ENCODE measurements at places on chromosomes 6 and 20.

DNA sequence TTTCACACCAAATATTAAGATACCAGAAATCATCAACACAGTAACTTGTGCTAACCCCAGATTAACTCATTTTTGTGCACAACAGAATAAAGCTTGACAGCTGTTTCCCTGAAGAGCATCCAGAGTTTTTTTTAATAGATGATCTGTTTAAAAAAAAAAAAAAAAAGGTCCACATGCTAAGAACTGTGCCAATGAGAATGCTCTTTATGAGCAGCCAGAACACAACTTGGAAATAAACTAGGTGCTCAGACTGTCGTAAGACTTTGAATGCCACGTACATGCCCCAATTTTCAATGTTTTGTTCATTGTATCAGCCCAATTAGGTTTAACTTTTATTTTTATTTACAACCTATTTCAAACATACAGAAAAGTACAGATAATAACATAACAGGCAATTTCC is 47.3 kb downstream of the STAU1 start:
- DNase-seq = no peak

DNA sequence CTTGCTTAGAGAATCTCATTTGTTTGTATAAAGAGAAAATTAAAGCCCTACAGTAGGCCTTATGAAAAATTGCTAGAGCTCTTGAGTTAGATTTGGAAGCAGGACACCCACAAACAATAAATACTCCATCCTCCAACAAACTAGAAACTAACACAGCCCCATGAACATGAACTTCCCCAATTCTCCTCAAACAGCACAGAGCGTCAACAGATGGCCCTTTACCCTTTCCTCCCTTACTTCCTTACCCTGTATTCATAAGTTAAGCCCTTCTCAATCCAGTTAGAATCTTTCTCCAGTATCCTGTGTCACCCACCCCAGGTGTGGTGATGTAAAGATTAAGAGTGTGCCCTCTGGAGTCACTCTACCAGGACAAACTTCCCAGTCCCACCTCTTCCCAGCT is 113.7 kb downstream of the UNC5CL start:
- DNase-seq = no peak

DNA sequence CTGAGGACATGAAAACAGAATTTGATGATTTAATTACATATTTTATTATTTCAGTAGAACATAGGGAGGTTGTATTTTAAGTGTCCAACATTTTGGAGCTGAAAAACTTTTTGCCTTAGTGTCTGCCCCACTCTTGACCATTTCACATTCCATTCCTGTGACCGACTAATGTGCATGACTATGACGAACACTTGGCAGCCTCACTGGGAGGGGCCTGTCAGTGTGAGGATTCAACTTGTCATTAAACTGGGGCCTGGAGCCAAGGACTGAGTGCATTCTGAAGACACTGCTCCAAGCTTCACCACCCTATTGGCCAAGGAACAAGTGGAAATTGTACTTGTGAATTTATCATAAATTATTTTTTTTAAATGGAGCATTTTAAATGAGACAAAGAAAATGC is 661.3 kb downstream of the BCKDHB start:
- DNase-seq = peak; percentile 95

DNA sequence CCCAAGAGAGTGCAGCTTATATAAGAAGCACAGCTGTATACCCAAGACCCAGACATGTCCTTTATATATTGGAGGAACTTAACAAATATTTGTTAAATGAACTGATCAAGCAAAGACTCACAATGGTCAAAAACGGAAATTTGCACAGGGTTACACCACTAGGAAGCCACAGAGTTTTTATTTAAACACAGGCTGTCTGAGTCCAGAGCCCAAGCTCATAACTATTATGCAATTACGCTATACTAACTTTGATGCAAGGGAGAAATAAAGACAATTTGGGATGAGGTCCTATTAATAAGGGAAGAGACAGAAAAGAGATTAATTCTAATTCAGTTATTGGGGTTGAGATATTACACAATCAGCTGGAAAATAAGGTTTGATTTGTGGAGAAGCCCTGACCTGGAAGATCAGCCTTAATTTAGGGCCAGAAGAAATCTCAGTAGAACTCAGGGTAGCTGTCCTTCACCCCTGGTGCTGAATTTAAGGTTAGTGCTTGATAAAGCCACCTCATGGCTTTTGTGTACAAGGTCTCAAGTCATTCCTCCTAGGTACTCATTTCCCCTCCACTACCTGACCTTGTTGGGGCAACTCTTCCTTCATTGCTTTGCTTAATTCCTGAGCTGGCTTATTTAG is 10.5 kb upstream of the ZNF334 start:
- DNase-seq = no peak

GRCh38 chr6:127606131-127606562 is 29.2 kb downstream of the C6orf58 start:
- peak; percentile 3 for DNase-seq

DNA sequence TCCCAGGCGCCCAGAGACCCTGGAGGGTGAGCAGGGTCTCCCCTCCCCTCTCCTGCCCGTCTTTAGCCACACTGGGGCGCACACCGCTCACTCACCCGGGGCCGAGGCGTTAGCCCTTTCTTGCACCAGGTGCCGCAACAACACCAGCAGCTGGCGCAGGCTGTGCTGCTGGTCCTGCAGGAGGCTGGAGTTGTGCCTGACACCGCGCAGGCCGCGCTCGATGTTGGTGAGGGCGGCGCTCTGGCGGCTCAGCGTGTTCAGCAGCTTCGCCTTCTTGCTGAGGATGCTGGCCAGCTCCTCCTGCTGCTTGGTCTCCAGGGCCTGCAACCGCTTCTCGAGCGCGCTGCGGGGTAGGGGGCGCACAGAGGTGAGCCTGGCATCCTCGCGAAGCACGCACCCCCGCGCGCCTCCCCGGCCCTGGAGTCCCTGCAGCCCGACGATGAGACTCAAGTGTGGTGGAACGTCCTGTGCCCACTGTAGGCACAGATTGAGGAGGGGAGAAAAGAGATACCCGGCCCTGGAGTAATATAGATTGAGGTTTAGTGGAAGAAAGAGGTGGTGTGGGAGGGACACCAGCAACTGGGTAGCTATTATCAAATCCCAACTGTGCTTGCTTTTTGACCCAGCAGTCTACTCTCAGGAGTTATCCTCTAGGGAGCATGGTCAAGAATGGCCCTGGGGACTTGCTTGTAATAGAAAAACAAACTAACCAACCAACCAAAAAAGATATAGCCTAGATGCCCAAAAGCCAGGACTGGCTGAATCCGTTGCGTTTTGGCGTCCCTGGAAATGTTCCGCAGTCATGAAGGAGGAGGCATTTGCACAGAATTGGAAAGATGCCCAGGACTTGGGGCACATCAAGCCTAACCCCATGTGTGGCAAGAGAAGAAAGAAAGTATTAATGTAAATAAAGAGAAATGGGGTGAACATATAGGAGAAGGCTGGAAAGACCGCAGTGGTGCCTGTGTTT is 30.9 kb downstream of the ANGPT4 start:
- DNase-seq = no peak

GRCh38 chr20:57071283-57071731 is 195.1 kb downstream of the BMP7 start:
- no peak for DNase-seq

GRCh38 chr6:158793432-158793831 is 25.7 kb downstream of the EZR start:
- no peak for DNase-seq

GRCh38 chr6:8014947-8015346 is 49.2 kb downstream of the BLOC1S5 start:
- no peak for DNase-seq

- DNase-seq = no peak
These were observed 95.8 kb downstream of the TMEM242 start for GRCh38 chr6:157227202-157228166.

- DNase-seq = peak; percentile 17
These were observed 3.5 kb downstream of the GNMT start for GRCh38 chr6:42963855-42964605.

DNA sequence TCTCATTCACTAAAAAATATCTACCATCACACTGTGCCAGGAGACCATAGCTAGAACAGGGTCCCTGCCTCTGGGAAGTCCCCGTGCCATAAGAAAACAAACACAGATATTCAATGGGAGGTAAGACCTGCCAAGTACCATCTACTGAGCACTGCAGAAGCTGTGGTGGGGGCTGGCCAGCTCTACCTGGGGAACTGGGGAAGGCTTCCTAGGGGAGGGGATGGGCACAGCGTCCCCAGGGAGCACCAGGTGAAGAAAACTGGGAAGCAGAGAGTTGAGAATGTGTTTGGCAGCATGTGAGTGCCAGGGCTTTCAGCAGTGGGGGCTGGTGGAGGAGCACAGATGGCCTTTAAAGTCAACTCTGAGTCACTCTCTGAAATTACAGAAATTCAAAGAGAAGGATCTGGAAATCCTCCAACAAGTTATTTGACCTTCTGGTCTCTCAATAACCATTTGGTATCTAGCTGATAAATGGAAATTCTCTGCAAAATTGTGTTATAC is 85.2 kb downstream of the SHLD1 start:
- DNase-seq = peak; percentile 25

DNA sequence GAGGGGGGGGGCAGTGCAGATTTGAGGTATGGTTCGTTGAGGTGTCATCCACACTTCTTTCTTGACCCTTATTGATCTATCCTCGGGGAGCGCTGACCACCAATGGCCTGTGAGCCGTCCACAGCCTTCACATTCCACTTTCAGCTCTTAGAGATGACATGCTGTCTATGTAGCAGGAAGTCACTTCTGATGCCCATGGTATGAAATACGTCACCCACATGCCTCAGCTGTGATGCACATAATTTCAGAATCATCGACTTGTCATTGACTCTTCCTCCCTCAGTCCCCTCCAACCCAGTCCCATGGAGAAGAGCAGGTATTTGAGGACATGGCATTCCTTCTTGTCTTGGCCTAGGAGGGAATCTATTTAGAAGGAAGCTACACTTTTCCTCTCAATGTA is 4.7 kb upstream of the ADGRF5 start:
- no peak for DNase-seq

GRCh38 chr6:7108964-7109836 is 1.4 kb downstream of the RREB1 start:
- peak; percentile 85 for DNase-seq

GRCh38 chr20:37902504-37903313 is at the start of gene VSTM2L:
VSTM2L (plus strand) TSS chr20:37903127; CDS start chr20:37903351, 224 bp downstream.
- peak; percentile 71 for DNase-seq

DNA sequence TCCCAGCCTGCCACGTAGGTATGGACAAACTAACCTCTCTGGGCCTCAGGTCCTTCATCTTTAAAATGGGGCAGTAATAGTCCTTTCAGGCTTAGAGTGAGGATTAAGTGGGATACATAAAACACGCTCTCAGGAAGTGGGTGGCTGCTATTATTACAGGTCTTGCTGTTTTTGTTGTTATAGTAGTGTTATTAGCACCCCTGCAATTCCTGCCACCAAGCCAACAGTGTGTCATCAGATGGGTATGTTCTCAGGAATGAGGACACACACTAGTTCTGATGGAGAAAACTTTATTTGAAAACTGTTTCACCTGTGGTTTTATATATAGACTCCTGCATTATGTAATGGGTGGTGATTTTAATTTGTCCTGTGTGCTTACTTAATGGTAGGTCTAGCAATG is 131.7 kb downstream of the LRRC1 start:
- DNase-seq = peak; percentile 37

DNA sequence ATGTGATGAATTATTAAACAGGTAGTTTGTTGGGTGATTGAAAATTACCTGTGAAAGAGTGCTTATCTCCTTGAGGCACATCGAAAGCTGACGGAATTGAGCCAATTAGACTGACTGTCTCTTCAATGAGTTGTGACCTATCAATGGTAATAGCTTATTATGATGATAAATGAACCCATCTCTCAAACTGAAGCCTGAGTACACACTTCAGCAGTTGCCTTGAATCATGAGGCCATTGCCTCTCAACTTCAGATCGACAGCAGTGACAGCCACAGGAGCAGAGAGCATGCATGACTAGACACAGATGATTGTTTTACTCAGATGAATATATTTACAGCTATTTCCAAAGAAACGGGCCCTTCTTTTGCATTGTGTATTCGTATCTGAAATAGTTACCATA is 323.9 kb downstream of the LAMA2 start:
- DNase-seq = no peak

DNA sequence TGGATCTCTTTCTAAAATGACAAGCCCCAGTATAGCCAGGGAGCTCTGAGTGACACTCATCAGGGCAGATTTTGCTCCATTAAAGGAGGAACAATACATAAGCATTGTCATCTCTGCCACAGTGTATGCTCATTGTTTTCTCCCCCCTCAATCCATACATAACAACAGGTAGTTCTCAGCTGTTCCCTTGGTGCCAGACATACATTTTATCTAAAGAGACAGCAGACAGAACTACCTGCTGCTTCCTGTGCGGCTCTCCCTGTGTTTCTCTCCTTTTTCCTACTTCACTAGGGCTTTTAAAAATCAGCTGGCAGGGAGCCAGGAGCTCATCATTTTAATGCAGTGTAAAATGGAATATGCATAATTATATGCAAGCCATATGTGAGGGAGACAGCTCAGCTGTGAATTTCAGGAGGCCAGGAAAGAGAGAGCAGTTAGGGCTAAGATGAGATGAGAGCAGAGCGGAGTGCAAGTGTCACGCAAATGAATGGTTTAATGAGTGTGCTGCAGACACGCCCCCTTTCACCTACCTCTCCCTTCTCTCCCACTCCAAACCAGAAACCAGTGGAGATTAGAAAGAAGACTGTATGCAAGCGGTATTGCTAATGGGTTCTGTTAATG is 96.0 kb downstream of the SOBP start:
- DNase-seq = no peak

- DNase-seq = no peak
These were observed 44.8 kb downstream of the FGD2 start for GRCh38 chr6:37050045-37050853.

- no peak for DNase-seq
These were observed 62.4 kb downstream of the TMEM242 start for GRCh38 chr6:157260735-157261410.

GRCh38 chr6:129599467-129599866 is 110.5 kb downstream of the ARHGAP18 start:
- no peak for DNase-seq

- no peak for DNase-seq
These were observed 3.0 kb downstream of the DDO start for GRCh38 chr6:110412360-110412759.

DNA sequence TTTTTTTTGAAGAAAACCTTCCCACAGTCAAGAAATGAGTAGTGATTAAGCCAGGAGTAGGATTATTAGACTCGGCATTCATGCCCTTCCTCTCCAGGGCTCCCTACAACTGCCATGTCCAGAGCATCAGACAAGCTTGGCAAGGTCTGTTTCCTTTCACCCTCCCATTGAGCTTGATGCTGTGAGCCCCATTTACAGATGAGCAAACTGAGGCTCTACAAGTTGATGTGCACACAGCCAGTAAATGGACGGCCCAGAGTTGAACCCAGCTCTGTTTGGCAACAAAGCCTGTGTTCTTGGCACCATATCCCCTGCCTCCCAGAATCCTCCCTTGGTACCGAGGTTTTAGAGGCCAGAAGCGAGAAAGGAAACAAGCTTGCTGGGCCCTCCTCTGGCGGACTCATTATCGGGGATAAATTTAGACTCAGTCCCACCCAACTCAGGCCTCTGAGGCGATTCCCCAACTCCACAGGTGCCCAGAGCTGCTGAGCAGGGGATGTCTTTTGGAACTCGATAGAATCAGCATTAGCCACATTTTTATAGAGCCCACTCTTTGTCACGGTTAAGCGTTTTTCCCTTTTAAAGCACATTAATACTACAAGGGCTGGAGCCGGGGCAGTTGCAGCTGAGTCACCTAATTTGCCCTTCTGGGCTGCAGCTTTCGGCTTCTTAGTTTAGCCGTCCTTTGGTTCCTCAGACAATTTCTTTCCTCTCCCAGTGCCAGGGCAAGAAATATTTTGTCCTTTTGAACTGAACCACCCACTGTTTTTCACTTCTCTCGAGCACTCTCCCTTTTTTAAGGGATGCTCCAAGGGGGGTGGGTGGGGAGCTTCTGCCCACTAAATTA is 23.0 kb upstream of the NFATC2 start:
- DNase-seq = peak; percentile 65

- DNase-seq = no peak
These were observed 11.4 kb upstream of the RHAG start for GRCh38 chr6:49648036-49648435.
